Panc1 (cell line): ENCODE measurements at places on chromosomes 11 and 22. TPM values are rescaled to one million over a fixed set of nuclear protein-coding genes. Genes with fewer than 3 reads are reported as not detected.

- H3K4me1 ChIP-seq, result no peaks in the 10 kb centered on the region
- no peaks in the 10 kb centered on the region for H3K27me3 ChIP-seq
- no peak overlapping the region for H3K27ac ChIP-seq
- no peak overlapping the region for H3K4me3 ChIP-seq
- no peak for DNase-seq
- no peaks in the 10 kb centered on the region for H3K36me3 ChIP-seq
These were observed 19.6 kb upstream of the ARHGAP42 start for GRCh38 chr11:100667449-100667848.

LRRC55 gene
- total RNA-seq, result not detected

DNA sequence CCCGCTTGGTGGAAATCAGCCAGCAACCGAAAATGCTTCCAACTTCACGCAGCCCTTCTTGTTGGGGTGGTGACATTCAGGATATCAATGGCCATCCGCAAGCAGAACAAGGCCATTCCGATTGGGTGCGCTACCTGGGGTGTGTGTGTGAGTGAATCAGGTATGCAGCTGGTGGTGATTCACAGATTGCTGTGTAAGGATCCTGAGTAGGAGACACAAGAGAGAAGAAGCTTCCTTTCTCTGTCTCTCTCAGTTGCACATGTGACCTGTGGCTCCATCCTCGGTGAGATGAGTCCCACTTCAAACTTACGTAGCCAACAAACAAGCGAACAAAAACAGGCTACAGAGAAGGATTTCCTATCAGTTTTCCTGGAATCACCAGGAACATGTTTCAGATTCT lies 9.6 kb upstream of the TMEM184B start:
- no peaks in the 10 kb centered on the region; the same call in none of the 2 replicates for H3K4me1 ChIP-seq
- no peak overlapping the region for H3K27ac ChIP-seq
- no peak for DNase-seq
- H3K4me3 ChIP-seq, result no peak overlapping the region
- H3K36me3 ChIP-seq, result no peaks in the 10 kb centered on the region

OR2D3 gene
- not detected for total RNA-seq

DNA sequence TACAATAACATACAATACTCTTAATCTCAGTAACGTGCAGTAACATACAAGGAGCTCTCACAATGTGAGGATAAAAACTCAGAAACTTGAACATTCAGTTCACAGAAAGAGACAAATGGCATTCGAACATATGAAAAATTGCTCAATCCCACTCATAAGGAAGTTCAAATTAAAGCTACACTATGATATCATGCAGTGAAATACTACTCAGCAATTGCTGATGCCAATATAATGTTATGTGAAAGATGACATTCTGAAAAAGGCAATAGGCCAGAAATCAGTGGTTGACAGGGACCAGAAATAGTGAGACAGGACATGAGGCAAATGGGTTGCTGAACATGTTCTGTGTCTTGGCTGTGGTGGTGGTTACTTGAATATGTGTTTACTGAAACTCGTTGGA lies 33.7 kb upstream of the PITPNB start:
- no peaks in the 10 kb centered on the region for H3K4me1 ChIP-seq
- DNase-seq, result no peak
- no peak overlapping the region for H3K4me3 ChIP-seq
- H3K27ac ChIP-seq, result no peak overlapping the region
- H3K36me3 ChIP-seq, result no peaks in the 10 kb centered on the region

GRCh38 chr11:14637868-14638409 lies 5.7 kb upstream of the PDE3B start:
- H3K4me3 ChIP-seq, result no peak overlapping the region
- H3K27me3 ChIP-seq, result no peaks in the 10 kb centered on the region
- no peak for DNase-seq
- peaks cover 16% of the 10 kb centered on the region for H3K4me1 ChIP-seq

FADD gene
- 47.3 TPM for total RNA-seq

DNA sequence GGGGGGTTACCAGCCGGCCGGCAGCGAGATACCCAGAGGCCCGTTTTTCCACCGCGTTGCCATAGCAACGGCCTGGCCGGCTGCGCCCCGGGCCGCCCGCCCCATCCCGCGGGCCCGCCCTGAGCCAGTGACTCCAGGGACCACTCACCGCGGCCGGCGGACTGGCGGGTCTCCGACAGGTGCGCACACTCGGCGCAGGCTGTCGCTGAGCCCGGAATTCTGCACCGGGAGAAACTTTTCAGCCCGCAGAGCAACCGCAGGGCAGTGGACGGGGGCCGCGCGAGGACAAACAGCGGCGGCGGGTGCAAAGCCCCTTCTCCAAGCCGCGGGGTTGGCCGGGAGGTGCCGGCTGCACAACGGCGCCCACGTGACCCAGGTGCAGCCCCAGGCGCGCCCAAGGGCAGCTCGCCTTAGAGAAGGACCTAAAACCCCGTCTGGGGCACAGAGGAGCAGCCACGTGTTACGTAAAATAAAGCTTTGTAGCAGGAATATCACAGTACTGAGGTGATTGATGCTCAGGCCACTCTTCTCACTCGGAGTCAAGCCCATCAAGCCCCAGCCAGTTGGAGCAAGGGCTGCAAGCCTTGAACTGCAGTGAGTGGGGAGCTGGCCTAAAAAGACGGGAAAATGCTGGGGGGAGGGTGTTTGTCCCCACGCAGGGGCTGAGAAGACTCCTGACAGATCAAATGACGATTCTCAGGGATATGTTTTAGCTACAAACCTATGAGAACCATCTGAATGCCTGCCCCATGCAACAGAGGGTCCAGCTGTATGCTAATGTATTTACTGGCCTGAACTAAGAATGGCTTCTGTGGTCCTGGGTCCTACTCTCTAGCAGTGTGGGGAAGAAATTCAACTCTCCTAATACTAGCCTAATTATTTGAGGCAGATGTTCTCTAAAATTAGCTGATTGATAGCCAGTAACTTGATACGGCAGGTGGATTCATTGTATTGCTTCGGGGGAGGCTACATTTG lies at the start of gene STK33:
STK33 (minus strand) TSS at position 294 of the 975 bp plus-strand sequence. CDS start 119,323 bp downstream, outside the sequence.
- peak within 1 kb of the TSS; percentile 52 for H3K4me3 ChIP-seq
- H3K27ac ChIP-seq, result no peak within 1 kb of the TSS
- H3K4me1 ChIP-seq, result peaks cover 6% of the 10 kb centered on the region; the same call in 1 of the 2 replicates
- no peaks in the 10 kb centered on the region; the same call in 1 of the 2 replicates for H3K36me3 ChIP-seq
- DNase-seq, result no peak
- H3K27me3 ChIP-seq, result peaks cover 60% of the 10 kb centered on the region
